Amniotic stem cell (primary cell): ENCODE measurements at places on chromosomes 2 and 18.

GRCh38 chr18:49139766-49140165 lies 189.0 kb upstream of the SMAD7 start:
- DNase-seq = no peak

DNA sequence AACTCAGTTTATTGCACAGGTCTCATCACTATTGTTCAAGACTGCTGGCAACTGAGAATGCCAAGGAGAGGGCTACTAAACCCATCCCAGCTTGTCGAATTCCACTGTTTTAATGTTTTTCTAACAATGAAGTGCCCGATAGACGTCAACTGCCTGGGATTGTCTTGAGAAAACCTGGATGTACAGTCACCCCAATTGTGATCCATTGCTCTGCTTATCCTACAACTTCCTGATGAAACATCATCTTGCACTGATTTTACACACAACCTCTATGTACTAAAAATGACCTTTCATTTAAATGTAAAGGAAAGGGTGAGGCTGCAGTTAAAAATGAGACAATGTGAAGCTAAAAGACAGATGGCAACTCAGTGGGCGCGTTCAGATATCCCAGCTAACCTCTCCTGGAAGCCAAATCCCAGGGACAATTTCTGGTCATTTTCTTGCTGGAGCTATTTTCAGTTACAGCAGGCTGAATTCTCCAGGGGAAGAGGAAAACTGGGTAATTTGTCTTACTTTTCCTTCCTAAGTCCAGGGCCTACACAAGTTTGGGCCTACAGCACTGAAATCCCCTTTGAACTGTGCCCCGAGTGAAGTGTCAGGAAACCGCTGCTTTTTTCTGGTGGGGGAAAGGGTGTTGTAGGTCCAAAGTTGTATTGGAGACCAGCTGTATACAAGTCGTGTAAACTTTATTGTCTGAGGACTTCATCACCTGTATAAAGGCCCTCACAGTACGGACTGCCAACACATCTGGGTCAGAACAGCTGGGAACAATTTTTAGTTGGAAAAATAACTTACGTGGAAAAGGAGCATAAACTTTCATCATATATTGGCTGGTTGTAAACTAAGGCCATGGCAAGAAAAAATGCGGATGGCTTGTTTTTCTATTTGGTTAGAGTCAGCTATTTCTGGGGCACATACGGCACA lies 68.9 kb upstream of the LTBP1 start:
- no peak for DNase-seq

DNA sequence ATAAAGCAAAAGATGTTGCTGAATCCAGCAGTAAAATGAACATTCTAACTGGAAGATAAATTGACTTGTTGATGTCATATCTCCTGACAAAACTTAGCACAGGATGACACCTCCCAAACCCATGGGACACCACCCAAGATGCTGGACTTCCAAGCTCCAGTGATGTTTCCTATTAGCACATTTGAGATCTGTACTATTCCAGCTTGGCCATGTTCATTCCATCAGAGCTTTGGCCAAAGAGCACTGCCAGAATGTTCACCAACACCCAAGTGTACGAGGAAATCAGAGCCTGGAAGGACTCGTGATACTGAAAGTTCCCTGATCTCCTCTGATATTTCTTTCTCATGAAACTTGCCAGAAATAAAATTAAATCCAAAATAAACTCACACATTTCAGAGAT lies 44.7 kb downstream of the PID1 start:
- no peak for DNase-seq

- DNase-seq = no peak
These were observed 65.8 kb upstream of the EML6 start for GRCh38 chr2:54657664-54658083.

- DNase-seq = no peak
These were observed 277.8 kb upstream of the CNTNAP5 start for GRCh38 chr2:123747326-123747725.

GRCh38 chr2:100060875-100061274 lies 81.5 kb downstream of the AFF3 start:
- DNase-seq = no peak

- DNase-seq = no peak
These were observed 234.3 kb downstream of the ETAA1 start for GRCh38 chr2:67631483-67631882.

DNA sequence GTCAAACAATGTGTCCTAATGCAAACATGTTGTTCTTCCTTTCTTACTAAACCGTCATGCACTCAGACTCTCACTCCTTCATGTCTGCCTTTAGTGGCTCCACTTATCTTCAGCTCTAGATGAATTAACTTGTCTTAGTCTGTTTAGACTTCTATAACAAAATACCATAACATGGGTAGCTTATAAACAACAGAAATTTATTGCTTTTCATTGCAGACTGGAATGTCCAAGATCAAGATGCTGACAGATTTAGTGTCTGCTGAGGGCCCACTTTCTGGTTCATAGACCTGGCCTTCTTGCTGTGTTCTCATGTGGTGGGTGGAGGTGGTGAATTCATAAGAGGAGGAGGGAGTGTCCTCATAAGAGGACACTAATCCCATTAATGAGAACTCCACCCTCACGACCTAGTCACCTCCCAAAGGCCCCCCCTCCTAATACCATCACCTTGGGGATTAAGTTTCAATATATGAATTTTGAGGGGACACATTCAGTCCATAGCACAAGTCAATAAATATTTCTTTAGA lies 32.3 kb downstream of the RALBP1 start:
- DNase-seq = no peak

GRCh38 chr2:47639467-47639866 lies 143.5 kb upstream of the MSH6 start:
- no peak for DNase-seq
